ENCODE measurements at places on chromosomes 12 and 14.

GRCh38 chr14:51310505-51310944 lies 70.5 kb downstream of the TMX1 start:
- DNase-seq = no peak

DNA sequence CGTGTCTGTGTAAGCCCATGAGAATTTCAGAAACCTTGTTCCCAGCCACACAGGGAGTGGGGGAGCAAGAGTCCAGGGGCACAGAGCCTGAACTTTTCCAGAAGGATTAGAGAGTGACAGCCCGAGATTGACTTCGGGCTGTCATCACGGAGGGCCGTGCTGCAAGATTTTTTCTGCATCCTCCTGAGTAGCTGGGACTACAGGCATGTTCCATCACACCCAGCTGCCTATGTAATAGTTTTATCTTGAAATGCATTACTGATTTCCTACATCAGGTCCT lies 14.4 kb downstream of the EVL start:
- no peak for DNase-seq

GRCh38 chr12:122130150-122130549 lies 43.9 kb downstream of the IL31 start:
- no peak for DNase-seq

DNA sequence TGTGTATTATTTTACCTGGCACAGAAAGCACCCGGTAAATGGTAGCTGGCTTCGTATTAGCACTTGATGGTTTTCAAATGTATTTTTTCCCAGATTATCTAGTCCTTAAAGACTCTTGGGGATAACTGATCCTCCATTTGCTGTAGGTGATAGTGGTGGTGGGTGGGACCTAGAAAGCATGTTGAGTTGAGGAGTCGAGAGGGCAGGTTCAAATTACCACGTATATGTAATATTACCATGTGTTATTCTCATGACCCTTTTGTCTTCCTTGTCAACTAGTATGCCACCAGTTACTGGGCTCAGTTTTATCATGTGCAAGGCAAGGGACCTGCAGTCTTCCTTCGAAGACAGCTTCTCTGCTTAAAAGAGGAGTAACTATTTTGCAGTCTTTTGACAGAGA lies 1.8 kb downstream of the GLRX5 start:
- no peak for DNase-seq

DNA sequence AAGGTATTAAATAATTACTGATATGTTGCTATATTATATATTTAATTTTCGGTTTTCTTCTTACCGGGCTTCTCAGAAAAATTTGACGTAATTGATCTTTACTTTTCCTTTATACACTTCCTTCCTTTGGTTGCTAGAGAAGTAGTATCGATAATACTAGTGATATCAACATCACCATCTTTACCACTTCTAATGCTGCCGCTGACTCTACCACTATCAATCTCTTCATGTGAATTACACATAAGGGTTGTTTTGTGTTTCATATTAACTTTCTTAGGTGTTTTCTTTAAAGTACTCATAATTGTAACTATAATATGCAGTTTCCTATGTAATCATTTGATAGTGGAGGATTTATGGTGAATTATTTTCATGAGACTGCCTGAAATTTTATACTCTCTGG lies 30.9 kb upstream of the KLRF1 start:
- no peak for DNase-seq

GRCh38 chr14:64550621-64551333 lies 1.0 kb downstream of the PPP1R36 start:
- no peak for DNase-seq

DNA sequence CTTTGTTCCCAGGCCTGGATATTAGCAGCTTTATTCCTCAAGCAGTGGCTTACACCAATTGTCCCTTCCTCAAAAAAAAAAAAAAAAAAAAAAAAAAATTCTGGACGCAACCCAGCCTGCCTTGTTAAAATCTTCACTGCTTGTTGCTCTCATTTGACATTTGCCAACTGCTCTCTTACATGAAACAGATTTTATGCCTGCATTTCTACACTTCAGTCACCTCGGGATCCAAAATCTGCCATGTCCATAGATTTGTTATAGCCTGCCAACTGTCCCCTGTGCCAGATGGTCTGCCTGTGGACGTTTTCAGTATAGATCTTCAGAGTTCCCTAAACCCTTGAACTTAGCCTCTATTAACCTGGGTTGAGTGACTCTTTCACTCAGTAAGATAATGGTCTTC lies 651.5 kb downstream of the FSCB start:
- DNase-seq = no peak

GRCh38 chr14:55819610-55820304 lies 239.8 kb downstream of the KTN1 start:
- DNase-seq = peak; percentile 46
